Stimulated activated CD4-positive, alpha-beta T cell treated with anti-CD3 and anti-CD28 coated beads, Interleukin-2, amount 100 ng/mL, for 24 hours (primary cell): ENCODE measurements at places on chromosomes 5 and 9.

GRCh38 chr5:140951636-140952035 lies 14.6 kb upstream of the PCDHAC2 start:
- DNase-seq = no peak

DNA sequence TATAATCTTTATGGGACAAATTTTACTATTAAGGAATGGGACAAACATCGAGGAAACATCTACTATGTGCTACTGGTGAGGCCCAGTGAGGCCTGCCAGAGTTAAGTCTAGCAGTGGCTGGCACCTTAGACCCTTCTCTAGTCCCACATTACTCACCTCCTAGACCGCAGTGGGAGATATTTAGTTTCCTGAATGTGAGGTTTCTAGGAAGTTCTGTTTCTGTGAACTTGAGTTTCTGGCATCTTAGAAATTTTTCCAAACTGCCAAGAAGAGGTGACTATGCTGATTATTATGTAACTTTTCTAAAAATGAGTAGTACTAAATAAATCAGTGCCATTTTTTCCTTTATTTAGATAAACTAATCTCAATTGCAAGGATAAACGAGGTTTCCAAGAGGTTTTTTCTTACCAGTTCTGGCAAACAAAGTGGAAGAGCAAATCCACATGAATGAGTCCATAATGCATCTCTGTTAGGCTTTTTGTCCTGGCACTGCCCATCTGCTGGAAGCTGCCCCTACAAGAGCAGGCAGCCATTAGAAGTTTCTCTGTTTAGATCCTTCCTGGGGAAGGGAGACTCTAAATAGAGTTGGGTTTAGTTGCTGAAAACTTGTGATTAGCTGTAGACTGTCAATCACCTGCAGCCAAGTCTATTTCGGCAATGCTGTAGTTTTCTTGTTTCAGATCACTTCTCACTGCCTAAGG lies 348.7 kb downstream of the MAN2A1 start:
- no peak for DNase-seq

DNA sequence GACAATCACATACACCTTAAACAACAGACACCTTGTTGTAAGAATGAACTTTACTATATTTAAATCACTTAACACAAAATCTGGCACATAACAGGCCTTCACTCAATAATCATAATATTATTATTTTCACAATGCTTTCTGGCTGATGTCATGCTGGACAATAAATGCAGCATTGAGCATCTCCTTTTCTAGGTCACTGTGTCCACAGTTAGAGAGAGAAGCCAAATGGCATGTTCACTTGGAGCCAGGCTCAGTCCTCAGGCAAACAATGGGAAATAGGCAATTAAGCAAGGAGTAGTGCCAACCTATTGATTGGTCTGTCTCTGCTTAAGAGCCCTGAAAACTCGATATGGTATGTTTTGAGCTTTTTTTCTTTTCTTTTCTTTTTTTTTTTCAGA lies 50.6 kb upstream of the KLF4 start:
- DNase-seq = no peak

GRCh38 chr5:74409166-74409706 lies 231.3 kb downstream of the ENC1 start:
- no peak for DNase-seq

DNA sequence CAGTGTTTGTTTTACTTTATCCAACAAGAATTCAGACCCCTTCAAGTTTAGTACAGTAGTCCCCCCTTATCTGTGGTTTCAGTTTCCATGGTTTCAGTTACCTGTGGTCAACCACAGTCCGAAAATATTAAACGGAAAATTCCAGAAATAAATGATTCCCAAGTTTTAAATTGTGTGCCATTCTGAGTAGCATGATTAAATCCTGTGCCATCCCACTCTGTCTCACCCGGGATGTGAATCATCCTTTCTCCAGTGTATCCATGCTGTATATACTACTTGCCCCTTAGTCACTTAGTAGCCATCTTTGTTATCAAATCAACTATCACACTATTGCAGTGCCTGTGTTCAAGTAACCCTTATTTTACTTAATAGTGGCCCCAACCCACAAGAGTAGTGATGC lies 153.8 kb upstream of the RASA1 start:
- DNase-seq = no peak

GRCh38 chr5:181054138-181054537 lies 14.1 kb downstream of the BTNL9 start:
- no peak for DNase-seq

DNA sequence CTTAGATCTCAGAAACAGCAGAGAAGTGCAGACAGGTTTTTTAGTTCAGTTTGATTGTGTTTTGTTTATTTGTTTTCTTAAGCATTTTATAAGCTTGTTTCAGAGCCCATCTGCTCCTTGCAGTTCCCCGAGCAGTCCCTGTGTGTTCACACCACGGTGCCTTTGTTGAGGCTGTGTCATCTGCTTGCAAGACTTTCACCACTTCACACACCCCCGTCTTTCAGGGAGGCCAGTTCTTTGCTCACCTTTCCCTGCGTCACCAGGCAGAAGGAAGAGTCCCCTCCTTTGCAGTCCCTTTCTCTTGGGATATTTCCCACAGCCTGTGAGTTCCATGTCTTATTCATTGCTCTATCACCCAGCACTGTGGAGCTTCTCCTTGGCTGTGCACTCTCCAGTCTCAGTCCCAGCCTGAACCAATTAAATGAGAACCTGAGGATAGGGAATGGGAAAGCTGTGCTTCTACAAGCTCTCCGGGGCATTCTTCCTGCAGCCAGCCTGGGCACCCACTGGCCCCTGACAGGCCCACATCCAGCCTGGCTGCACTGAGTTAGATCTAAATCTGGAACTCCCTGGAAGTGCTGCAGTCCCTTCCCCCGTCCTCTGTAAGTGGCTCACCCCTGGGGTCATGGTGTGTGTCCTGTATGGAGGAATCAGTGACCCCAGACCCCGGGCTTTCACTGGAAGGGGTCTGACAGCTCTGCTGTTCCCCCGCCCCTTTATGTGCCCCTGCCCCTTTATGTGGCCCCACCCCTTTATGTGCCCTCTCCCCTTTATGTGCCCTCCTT lies 5.5 kb downstream of the MVB12B start:
- no peak for DNase-seq

GRCh38 chr5:90483206-90483605 lies 8.5 kb downstream of the POLR3G start:
- no peak for DNase-seq

DNA sequence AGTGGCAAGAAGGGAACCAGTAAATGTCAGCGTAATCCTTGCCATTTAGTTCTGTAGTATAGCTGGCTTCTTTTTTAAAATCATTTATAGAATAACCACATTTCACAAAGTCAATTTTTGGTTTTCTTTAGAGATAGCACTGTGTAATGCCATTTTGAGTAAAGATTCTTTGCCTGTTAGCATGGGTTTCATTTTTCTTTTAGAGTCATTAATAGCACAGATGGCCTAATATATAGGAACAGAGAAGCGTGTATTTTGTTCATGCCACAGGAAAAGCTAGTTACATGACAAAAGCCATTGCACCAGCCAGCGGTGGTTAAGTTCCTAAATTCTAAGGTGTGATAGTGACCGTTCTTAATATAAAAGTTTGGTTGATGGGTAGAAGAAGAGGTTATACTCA lies 1363.9 kb downstream of the MAT2B start:
- DNase-seq = no peak

DNA sequence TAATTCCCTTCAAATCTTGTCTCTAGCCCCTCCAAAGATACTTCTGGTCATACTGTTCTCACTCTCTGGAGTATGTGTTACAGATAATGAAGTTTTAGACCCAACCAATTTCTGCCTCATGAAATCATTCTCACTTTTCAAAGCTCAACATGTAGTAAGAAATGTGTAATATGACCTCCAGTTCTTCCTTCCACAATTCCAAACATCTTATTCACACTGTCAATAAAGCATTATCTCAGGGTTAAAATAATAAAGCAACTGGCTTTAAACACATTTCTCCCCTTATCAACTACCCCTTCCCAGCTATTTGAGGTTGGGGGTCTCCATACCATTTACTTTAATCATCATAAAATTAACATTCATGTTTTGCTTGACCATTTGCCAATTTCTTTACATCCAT lies 654.1 kb downstream of the RAB3C start:
- DNase-seq = no peak

GRCh38 chr9:20898885-20899554 lies 132.4 kb downstream of the HACD4 start:
- no peak for DNase-seq

DNA sequence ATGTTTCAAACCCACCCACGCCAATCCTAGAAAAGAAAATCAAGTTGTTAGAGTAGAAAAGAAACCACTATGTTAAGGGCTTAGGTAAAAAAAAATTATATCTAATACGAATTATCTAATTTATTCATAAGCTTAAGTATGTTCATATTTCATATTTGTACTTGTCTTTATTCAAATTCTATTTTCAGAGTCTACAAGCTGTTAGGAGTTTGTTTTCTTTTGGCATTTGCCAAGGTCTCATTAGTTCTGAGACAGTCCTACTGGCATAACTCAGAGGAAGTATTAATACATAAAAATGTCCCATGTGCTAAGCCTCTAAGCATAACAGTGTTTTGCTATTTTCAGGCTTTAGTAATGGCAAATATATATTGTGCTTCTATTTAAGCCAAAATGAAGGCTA lies 57.6 kb downstream of the STARD4 start:
- DNase-seq = no peak

DNA sequence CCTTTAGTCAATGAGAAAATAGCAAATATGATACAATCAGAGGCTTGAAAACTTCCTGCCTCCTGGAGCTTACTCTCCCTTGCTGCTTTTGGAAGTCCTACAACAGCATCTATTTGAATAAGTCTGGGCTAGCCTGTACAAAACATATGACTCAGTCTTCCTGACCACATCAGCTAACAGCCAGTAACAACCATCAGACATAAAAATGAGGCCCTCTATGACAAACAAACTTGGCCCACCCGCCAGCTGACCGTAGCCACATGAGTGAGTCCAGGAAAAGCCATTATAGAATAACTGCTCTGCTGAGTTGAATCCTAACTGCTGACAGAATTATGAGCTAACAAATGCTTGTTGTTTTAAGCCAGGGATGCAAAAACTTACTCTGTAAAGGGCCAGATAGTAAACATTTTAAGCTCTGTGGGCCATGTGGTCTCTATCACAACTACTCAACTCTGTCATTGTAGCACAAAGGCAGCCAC lies 347.6 kb downstream of the PTPRD start:
- DNase-seq = no peak

GRCh38 chr9:1918108-1918507 lies 97.0 kb upstream of the SMARCA2 start:
- no peak for DNase-seq

DNA sequence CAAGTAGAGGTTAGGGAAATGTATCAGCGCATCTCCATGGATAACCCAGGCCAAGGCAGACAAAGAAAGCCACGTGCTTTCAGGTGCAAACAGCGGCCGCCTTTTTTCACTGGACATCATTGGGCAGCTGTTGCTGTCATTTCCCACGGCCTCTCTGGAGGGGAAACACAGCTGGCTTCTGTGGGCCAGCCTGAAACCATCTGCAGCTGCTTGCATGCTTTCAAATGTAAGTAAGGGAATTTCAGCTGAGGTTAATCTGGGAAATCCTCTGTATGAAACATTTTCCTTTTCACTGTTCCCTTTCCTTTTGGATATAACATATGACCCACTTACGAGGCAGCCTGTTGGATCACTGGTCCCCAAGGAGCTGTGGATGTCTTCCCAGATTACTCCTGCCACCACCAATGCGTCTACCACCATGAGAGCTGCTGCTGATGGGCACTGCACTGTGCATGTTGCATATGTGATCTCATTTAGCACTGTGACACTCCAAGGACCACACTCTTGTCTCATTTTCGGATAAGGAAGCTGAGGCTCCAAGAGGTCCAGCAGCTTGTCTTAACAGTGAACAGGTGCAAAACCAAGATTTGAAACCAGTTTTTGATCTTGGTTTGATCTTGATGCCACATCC lies 106.3 kb downstream of the C9orf152 start:
- DNase-seq = no peak

- no peak for DNase-seq
Observed at GRCh38 chr5:149363936-149364335, 6.1 kb downstream of the PCYOX1L start.

- no peak for DNase-seq
Observed at GRCh38 chr5:83711982-83712601, 8.6 kb downstream of the HAPLN1 start.

- no peak for DNase-seq
Observed at GRCh38 chr9:98521141-98521540, 187.6 kb downstream of the GABBR2 start.

DNA sequence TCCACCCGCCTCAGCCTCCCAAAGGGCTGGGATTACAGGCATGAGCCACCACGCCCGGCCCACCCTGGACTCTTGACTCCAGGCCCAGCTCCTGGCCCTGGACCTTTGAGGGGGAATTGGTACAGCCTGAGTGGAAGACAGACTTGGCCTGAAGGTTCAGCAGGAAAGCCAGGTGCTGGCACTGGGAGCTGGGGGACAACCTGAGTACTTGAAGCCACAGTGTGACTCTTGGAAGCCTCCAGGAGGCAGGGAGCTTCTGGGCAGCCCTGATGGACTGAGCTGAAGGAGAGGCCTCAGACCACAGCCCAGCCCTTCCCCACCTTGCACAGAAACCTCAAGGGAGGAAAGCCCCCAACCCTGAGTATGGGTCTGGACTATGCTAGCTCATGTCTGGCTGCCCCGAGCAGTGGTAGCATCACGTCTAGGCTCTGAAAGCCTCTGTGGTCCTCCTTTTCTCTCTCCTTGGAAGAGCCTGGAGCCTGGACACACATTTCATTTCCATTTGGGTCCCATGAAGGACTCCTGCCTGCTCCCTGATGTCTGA lies 54.1 kb downstream of the RASGEF1C start:
- DNase-seq = no peak

- no peak for DNase-seq
Observed at GRCh38 chr9:5441043-5441442, 3.3 kb upstream of the PLGRKT start.

- DNase-seq = no peak
Observed at GRCh38 chr5:169263591-169263990, 37.3 kb downstream of the SLIT3 start.

DNA sequence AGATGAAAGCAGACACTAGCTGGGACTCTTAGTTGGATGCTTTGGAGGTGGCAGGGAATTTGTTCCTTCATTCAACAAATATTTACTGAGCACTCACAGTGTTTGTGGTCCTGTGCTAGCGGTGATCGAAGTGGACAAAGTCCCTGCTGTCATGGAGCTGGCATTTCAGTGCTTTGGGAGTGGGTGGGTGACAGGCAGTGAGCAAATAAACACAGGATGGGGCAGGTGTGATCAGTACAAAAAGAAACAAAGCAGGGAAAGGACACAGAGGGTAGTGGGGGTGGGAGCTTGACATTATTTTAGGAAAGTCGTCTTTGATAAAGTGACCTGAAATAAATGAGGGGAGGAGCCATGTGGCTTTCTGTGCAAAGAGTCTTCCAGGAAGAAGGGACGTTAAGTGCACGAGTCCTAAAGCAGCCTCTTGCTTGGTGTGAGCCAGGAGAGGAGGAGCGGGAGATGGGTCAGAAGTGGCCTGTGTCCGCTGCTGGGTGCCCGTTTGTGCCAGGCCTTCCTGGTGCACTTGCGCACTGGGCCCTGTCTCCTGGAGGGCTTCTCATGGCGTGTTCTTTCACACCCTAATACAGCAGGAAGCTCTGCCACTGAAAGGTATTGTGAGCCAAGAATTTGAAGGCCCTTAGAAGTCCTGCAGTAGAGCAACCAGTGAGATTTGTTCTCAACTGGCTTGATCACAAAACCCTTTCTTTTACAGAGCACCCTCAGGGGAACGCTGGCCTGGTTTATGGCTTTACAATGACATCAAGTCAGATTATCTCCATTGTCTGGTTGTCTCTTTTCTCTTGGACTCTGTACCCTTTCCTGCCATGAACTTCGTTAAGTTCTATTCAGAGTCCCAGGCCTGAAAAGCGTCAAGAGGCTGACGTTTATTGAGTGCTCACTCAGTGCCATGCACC lies 14.8 kb downstream of the NDST1 start:
- DNase-seq = no peak

GRCh38 chr5:91098541-91098940 lies 284.6 kb downstream of the ARRDC3 start:
- DNase-seq = no peak
